ENCODE measurements at places on chromosomes 5 and 9.

DNA sequence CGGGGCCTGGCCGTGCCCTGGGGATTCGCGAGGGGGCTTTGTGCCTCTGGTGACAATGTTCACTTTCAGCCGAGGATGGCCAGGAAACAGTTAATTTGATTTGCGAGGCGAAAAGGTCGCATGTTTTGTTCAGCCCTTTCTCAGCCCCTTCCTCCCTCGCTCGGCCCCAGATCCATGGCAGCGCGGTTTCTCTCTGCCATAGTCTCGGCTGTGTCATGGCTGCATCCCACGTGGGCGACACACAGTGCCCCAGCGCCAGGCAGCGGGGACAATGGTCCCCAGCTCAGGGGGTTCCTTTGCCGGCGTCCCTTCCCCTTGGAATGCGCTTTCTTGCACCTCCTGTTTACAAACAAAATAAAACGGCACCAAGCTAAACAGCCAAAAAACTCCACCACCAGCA lies 370.3 kb upstream of the IRX2 start:
- no peak for DNase-seq

- no peak for DNase-seq
Measured at GRCh38 chr9:96343515-96344360, 39.8 kb downstream of the SLC35D2 start.

DNA sequence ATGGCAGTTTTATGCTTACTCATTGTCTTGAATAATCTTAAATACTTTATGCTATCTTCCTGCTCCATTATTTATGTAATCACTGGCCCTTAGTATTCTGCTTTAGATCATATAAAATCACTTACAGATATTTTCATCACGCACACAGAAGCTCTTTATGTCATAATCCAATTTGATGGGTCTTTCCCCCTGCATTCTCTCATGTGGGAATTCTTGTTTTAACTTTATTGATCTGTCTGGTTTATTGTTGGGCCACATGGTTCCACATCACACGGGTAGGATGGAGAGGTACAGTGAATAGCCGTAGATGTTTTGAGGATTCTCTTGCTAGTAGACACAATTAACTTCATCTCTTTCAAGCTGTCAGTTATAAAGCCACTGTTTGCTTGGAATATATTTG lies 27.0 kb downstream of the PLPPR1 start:
- no peak for DNase-seq

DNA sequence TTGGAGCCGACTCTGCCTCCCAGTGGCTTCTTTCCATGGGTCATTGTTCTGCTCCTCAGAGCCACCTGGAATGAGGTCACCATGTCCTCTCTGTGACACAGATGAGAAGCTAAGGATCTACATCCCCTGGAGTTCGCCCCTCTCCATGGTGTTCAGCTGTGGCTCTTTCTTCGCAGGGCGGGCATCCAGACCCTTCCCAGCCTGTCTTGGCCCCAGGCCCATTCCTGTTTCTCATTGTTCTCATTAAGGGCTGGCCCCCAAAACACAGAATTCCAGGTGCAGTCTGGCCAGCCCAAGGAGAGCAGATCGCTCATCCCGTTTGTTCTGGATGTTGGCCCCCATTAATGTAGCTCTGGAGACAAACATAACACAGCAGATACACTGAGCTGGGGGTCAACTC lies 66.4 kb upstream of the COL15A1 start:
- DNase-seq = peak; percentile 57

DNA sequence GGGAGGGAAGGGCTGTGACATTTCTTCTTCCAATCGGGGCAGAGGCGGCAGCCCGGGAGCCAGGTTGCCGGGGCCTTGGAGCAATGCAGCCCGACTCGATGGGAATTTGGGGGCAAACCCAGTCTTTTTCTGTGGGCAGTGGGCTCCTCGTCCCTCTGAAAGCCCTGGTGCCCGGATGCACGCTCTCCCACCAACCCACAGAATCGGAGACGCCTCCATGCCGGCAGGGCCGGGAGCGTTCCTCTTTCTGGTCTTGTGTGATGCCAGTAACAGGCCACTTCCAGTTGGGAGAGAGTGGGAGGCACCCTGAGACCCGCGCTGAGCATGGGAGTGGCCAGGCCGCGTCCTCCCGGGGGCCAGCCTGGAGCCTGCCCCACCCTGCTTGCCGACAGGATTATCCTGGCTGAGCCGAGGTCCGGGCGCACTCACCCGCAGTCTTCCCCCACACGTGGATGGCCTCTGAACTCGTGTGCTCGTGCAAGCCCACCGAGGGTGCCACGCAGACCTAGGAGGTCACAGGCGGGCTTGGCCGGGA lies 17.8 kb downstream of the OLFM1 start:
- DNase-seq = no peak

- no peak for DNase-seq
Measured at GRCh38 chr5:137269274-137269673, 229.9 kb downstream of the SPOCK1 start.

GRCh38 chr9:95780121-95780520 lies 95.4 kb upstream of the ERCC6L2 start:
- DNase-seq = no peak

DNA sequence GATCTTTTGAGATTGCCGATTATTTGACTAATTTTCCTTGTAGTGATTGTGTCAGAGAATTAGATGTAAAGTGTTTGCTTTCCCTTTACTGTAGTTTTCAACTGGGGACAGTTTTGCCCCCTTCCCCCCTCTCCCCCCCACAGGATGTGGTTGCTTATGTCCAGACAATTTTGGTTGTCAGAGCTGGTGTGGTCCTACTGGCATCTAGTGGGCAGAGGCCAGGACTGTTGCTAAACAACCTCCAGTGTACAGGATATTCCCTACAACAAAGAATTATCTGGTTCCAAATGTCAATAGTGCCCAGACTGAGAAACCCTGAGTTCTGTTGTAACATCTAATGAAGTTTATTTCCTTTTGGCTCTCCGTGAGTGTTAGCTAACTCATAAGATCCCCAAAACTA lies 20.0 kb downstream of the TMEFF1 start:
- no peak for DNase-seq

GRCh38 chr9:18665947-18666346 lies 192.0 kb downstream of the ADAMTSL1 start:
- DNase-seq = no peak

DNA sequence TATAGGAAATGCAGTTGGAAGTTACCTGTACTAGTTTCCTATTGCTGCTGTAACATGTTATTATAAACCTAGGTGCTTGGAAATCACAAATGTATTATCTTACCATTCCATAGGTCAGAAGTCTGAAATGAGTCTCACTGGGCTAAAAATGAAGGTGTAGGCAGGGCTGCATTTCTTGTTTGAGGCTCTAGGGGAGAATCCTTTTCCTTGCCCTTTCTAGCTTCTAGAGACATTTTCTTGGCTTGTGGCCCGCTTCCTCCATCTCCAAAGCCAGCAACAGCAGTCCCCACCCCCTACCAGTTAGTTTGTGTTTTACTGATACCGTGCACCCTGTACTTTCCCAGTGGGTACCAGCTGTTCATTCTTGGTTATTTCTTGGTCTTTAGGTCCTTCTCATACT lies 153.3 kb downstream of the SLF1 start:
- no peak for DNase-seq

DNA sequence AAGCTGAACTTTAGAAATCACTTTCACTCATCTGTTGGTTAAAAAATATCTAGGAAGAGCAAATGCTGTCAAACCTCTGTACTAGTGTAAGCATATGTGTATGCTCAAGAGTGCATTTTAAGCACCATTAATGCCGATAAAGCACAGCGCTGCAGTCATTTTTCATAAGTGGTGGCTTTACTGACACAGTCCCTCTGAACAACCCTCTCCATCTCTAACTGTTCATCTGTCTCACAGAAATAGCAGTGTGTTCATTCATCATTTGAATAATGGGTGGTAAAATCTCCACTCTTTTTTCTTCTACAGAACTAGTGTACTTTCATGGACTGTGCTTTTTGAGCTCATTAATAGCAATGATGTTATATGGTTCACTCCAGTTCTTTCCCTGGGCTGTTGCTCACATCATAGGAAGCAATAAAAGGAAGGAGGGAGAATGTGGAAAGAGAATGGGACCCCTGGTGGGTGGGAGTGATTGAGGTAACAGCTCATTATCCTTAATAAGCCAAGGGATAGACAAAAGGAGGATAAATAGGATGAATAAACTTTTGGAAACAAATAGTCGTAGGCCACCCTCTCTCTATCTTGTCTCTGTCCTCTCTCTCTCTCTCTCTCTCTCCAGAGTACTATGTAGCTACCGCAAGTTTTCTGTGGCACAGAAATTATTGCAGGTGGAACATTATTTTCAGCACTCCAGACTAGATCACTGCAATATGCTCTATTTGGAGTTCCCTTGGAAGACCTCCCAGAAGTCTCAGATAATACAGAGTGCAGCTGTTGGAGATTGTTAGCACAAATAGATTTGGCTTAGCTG lies 117.9 kb upstream of the PRDM9 start:
- DNase-seq = peak; percentile 80

DNA sequence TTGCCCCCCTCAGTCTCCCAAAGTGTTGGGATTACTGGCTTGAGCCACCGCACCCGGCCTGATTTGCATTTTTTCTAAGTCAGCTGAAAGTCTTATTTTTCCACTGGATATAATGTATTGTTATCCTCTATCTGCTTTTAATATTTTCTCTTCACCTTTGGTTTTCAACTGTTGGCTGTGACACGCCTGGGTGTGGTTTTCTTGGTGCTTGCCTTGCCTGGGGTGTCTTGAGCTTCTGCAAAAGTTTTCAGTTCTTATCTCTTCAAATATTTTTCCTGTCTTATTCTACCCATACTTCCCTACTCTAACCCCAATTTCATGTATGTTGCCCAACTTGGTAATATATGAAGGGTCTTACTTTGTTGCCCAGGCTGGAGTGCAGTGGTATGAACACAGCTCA lies 4.3 kb upstream of the MXD3 start:
- DNase-seq = no peak

- DNase-seq = no peak
Measured at GRCh38 chr5:147065071-147065470, 169.8 kb upstream of the STK32A start.

DNA sequence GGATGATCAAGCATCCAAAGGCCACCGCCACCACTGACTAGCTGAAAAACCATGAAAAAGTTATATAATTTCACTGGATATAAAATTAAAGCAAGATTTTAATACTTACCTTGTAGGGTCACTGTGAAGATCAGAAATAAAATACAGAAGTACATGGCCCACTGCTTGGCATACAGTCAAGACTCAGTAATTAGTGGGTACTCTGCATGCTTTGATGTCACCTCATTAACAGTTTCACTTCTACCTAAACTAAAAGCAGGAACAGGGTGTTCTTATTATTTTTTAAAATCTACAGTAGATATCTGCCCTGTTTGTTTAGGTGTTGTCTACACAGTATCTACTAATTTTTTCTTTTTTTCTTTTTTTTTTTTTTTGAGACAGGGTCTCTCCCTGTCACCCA lies 66.4 kb downstream of the NFIB start:
- no peak for DNase-seq

GRCh38 chr5:151897020-151897552 lies 27.6 kb downstream of the GLRA1 start:
- no peak for DNase-seq

Data from muscle of arm (tissue), 14 donors.